PC-3 (cell line): ENCODE measurements at places on chromosomes 6 and 20. TPM values are rescaled to one million over a fixed set of nuclear protein-coding genes. Genes with fewer than 3 reads are reported as not detected.

CST1 gene
- 0.22 and 0.92 TPM in 2 replicates for total RNA-seq

PRDM1 gene
- total RNA-seq: 2.0 and 2.5 TPM in 2 replicates

CLPSL1 gene
- not detected in 2 replicates for total RNA-seq

MAFB gene
- 0.04 TPM in 1 of 2 replicates, not detected in the other for total RNA-seq
